Left lung (tissue), 14 donors: ENCODE measurements at places on chromosomes 4 and X.

DNA sequence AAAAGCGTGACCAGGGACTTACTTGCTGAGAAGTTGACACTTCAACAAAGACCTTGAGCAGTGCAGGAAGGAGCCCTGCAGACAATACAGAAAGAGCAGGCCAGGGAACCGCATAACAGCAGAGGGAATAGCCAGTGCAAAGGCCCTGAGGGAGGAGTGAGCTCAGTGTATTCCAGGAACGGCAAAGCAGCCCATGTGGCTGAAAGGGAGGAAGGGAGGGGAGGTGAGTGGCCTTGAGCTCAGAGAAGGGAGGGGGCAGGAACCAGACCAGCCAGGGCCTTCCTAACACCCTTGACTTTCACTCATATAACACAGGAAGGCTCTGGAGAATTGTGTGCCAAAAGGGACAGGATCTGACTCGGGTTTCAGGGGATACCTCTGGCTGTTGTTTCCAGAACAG is 112.2 kb downstream of the BCOR start:
- H3K4me1 ChIP-seq = no peaks in the 10 kb centered on the region
- no peaks in the 10 kb centered on the region for H3K27me3 ChIP-seq
- no peak overlapping the region for H3K27ac ChIP-seq
- H3K4me3 ChIP-seq = no peak overlapping the region
- no peak for DNase-seq

GRCh38 chrX:98350940-98351339 is 1467.2 kb downstream of the RPA4 start:
- no peaks in the 10 kb centered on the region for H3K36me3 ChIP-seq
- no peaks in the 10 kb centered on the region for H3K4me1 ChIP-seq
- no peak for DNase-seq
- H3K27ac ChIP-seq = no peak overlapping the region

GRCh38 chr4:164892018-164892417 is 15.0 kb downstream of the APELA start:
- H3K4me1 ChIP-seq = no peaks in the 10 kb centered on the region
- H3K27ac ChIP-seq = no peak overlapping the region
- no peaks in the 10 kb centered on the region for H3K36me3 ChIP-seq
- no peak for DNase-seq
- H3K27me3 ChIP-seq = no peaks in the 10 kb centered on the region
- no peak overlapping the region for H3K4me3 ChIP-seq

DNA sequence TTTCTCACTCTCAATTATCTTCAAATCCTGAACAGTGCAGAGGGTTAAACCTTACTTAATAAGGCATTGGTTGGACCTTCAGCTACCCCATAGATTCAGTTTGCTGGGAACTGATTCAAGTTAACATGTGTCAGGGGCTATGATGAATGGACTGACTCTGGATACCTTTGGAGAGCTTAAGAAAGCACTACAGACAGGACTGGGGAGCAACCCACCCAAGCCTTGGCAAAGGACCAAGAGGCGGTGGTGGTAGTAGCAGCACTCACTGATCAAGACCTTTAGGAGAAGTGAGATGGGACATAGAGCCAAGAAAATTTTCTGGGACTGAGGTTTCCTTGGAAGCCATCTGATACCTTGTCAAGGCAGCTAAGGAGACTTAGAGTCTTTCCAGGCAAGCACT is 43.0 kb upstream of the TAPT1 start:
- no peaks in the 10 kb centered on the region for H3K27me3 ChIP-seq
- H3K4me1 ChIP-seq = peaks cover 14% of the 10 kb centered on the region
- no peak overlapping the region for H3K4me3 ChIP-seq
- no peak overlapping the region for H3K27ac ChIP-seq
- DNase-seq = no peak

- H3K4me3 ChIP-seq = no peak overlapping the region
- H3K27ac ChIP-seq = no peak overlapping the region
- H3K36me3 ChIP-seq = no peaks in the 10 kb centered on the region
- no peaks in the 10 kb centered on the region for H3K27me3 ChIP-seq
- no peaks in the 10 kb centered on the region for H3K4me1 ChIP-seq
These were observed 77.6 kb upstream of the RAB40AL start for GRCh38 chrX:102859550-102859871.

GRCh38 chr4:108693819-108694218 is 43.4 kb downstream of the OSTC start:
- no peaks in the 10 kb centered on the region for H3K27me3 ChIP-seq
- no peaks in the 10 kb centered on the region for H3K4me1 ChIP-seq
- no peak overlapping the region for H3K4me3 ChIP-seq
- H3K36me3 ChIP-seq = no peaks in the 10 kb centered on the region
- DNase-seq = no peak

DNA sequence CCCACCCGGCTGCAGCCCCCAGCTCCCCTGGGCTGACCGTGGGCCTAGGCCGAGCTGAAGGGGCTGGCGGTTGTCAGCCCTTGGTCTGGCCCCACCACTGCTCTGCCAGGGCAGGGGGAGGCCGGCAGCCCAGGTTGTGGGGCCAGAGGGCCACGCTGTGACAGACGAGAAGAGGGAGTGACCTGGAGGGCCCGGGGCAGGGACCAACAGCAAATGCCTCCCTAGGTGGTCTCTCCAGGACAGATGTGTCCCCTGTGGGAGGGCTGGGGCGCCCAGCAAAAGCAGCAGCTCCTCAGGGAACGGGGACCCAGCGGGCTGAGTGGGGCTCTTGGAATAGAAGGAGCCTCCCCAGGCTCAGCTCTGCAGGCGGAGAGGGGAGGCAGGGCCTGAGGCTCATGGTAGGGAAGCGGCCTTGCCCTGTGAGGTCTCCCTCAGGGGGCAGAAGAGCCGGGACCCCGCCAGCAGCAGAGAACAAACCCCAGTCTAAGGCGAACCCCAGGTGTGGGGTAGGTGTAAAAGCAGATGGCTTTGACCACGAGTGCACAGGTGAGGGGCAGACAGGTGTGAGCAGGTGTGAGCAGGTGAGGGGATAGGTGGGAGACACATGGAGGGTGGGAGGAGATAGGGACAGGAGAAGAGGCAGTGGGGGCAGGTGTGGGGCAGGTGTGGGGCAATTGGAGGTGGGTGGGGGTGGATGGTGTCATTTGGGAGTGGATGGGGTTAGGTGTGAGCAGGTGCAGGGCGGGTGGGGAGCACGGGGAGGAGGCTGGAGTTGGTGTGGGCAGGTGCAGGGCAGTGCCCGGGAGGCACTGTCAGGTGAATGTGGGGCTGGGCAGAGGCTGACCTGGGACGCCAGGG is 34.1 kb upstream of the SPON2 start:
- H3K27me3 ChIP-seq = no peaks in the 10 kb centered on the region
- H3K27ac ChIP-seq = no peak overlapping the region
- DNase-seq = peak; percentile 71

DNA sequence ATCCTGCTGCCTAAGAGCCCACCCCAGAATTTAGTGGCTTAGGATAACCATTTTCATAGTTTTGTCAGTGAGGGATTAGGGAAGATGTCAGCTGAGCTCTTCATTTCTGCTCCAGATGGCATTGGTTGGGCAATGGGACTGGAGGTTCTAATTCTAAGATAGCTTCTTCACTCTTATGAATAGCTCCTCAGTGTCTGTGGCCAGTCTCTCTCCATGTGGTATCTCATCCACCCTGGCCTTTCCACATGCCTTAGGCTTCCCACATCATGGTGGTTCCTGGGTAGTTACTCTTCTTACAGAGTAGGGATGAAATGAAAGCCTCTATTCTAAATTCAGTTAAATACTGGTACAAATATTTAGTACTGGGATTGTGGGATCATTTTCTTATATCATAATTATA is 31.3 kb downstream of the REPS2 start:
- no peaks in the 10 kb centered on the region for H3K36me3 ChIP-seq
- no peak for DNase-seq
- H3K27me3 ChIP-seq = no peaks in the 10 kb centered on the region
- H3K27ac ChIP-seq = no peak overlapping the region

- H3K4me3 ChIP-seq = no peak overlapping the region
- no peak for DNase-seq
- H3K36me3 ChIP-seq = no peaks in the 10 kb centered on the region
These were observed 807 bp downstream of the HMX1 start for GRCh38 chr4:8870647-8871416.

DNA sequence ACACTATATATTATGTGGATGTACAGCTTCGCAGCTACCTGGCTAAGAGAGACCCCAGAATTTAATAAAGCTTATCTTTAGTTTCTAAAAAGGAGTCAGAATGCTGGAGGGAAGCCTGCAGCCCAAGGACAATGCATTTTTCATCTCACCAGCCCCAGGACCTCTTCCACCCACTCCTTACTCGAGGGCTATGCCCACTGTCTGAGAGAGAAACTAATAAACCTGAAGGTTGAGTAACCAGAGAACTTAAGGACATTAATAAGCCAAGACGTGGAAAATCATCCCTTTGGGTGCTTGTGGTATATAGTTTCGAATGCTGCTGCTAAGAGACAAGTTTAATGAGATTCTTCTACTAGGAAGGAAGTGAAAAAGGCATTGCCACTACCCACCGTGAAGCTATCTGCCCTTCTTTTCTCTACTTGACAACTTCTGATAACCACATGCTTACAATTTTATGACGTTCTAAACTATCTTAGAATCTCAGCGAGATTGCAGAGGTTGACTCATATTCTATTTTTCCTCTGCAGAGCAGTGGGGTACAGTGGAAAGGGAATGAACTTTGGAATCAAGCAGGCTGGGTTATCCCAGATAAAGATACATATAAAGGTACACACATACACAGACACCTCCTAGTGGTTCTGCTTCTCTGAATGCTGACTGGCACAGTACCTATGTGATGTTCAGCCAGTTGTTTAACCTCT is 3.3 kb downstream of the RELL1 start:
- H3K4me3 ChIP-seq = no peak overlapping the region
- H3K36me3 ChIP-seq = no peaks in the 10 kb centered on the region
- peaks cover 49% of the 10 kb centered on the region for H3K4me1 ChIP-seq
- H3K27ac ChIP-seq = no peak overlapping the region

DNA sequence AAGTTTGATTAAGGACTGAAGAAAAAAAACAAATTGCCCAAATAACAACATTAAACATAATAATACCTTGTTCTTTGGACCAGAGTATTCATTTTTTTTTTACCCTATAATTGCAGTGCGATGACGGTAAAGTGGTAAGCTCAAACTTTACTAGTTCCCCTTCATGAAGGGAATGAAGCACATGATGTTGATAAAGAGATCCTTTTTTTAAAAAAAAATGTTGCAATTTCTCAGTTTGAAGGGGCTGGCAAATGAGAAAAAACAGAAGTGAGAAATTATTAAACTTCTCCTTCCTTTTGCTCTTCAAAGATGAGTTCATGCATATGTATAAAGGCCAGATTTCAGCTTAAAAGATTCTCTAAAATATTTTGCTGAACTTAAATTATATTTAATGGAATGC is 231.7 kb downstream of the C4orf33 start:
- H3K36me3 ChIP-seq = no peaks in the 10 kb centered on the region
- no peak overlapping the region for H3K4me3 ChIP-seq
- H3K27me3 ChIP-seq = no peaks in the 10 kb centered on the region
- DNase-seq = no peak

GRCh38 chrX:116292183-116292582 is 121.6 kb downstream of the AGTR2 start:
- DNase-seq = no peak
- no peak overlapping the region for H3K27ac ChIP-seq
- H3K4me1 ChIP-seq = no peaks in the 10 kb centered on the region
- H3K4me3 ChIP-seq = no peak overlapping the region
- no peaks in the 10 kb centered on the region for H3K27me3 ChIP-seq

DNA sequence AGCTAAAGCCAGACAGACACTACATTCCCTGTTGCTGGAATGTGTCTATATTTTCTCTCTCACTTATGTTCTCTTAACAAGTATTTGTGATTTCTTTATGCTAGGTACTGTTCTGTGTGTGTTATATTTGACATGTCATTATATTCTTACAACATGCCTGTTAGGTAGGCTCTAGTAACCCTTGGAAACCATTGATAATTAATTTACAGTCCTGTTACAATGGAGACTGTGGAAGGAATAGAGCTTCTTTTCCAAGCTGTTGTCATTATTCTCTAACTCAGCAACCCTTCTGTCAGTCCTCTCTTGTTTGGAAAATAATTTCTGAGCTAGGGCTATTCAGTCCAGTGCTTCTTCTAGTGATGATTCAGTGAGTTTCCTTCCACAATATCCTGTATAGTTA is 419.1 kb upstream of the BOD1L1 start:
- H3K4me1 ChIP-seq = no peaks in the 10 kb centered on the region
- DNase-seq = no peak
- no peaks in the 10 kb centered on the region for H3K27me3 ChIP-seq
- H3K4me3 ChIP-seq = no peak overlapping the region
- H3K36me3 ChIP-seq = no peaks in the 10 kb centered on the region

- H3K36me3 ChIP-seq = peaks cover 8% of the 10 kb centered on the region
- no peaks in the 10 kb centered on the region for H3K4me1 ChIP-seq
- DNase-seq = no peak
- no peaks in the 10 kb centered on the region for H3K27me3 ChIP-seq
- H3K4me3 ChIP-seq = no peak overlapping the region
These were observed 78.8 kb downstream of the CLDN22 start for GRCh38 chr4:183241322-183241640.

DNA sequence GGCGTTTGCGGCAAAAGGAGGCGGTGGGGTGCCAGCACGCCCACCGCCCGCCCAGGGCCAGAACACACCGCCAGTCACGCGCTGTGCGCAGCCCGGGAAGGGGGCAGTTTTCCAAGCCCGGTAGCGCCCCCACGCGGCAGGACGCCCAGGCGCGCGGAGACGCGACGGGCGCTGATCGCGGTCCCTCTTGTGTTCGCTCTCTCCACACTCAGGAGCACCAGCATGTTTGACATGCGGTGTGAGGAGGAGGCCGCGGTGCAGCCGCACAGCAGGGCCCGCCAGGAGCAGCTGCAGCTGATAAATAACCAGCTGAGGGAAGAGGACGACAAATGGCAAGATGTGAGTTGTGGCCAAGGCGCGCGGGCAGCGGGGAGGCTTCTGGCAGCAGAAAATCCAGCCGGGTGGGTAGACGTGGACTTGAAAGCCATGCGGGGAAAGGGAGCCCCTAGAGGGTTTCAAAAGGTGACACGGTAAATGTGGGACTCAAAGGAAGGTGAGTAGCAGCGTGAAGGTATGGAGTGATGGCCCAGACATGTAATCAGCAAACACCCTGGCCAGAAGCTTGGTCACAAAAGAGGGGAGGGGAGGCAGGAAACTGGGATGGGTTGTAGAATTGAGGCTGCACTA is 104.1 kb downstream of the PHOX2B start:
- peaks cover 27% of the 10 kb centered on the region for H3K27me3 ChIP-seq
- H3K36me3 ChIP-seq = no peaks in the 10 kb centered on the region
- peaks cover 12% of the 10 kb centered on the region for H3K4me1 ChIP-seq
- H3K4me3 ChIP-seq = no peak overlapping the region
- DNase-seq = peak; percentile 88

GRCh38 chr4:168667376-168667775 is 170.5 kb downstream of the PALLD start:
- no peak overlapping the region for H3K4me3 ChIP-seq
- H3K27ac ChIP-seq = no peak overlapping the region
- no peak for DNase-seq
- H3K27me3 ChIP-seq = no peaks in the 10 kb centered on the region
- H3K4me1 ChIP-seq = no peaks in the 10 kb centered on the region

- H3K4me1 ChIP-seq = no peaks in the 10 kb centered on the region
- no peak for DNase-seq
- no peaks in the 10 kb centered on the region for H3K27me3 ChIP-seq
- H3K36me3 ChIP-seq = no peaks in the 10 kb centered on the region
- H3K4me3 ChIP-seq = no peak overlapping the region
These were observed 49.6 kb downstream of the RRAGB start for GRCh38 chrX:55767100-55767499.

GRCh38 chr4:53601251-53601764 is 10.0 kb upstream of the LNX1 start:
- no peak overlapping the region for H3K4me3 ChIP-seq
- no peaks in the 10 kb centered on the region for H3K4me1 ChIP-seq
- H3K27me3 ChIP-seq = no peaks in the 10 kb centered on the region
